ENCODE measurements at places on chromosomes 13 and 19. TPM values are rescaled to one million over a fixed set of nuclear protein-coding genes. Genes with fewer than 3 reads are reported as not detected.

Gene ATP8A2
- total RNA-seq: 2.7 TPM

Gene FPR1
- total RNA-seq: 0.40 TPM

Gene PALM3
- total RNA-seq: 0.70 TPM

Gene HPN
- total RNA-seq: 1.2 TPM
